Small intestine (tissue), 16 donors: ENCODE measurements at places on chromosomes 6 and 20. TPM values are rescaled to one million over a fixed set of nuclear protein-coding genes. Genes with fewer than 3 reads are reported as not detected.

The CLPSL2 gene
- not detected for polyA plus RNA-seq

The CTCFL gene
- 0.03 TPM for polyA plus RNA-seq

The ADAM33 gene
- polyA plus RNA-seq, result 0.22 TPM

The NKAIN4 gene
- 0.51 TPM for polyA plus RNA-seq

The SEMG1 gene
- polyA plus RNA-seq, result not detected
